AG09309 (cell line): ENCODE measurements at places on chromosomes 5 and 9.
A peak's percentile ranks its signal among the peaks of the same experiment; 100 is the strongest.

DNA sequence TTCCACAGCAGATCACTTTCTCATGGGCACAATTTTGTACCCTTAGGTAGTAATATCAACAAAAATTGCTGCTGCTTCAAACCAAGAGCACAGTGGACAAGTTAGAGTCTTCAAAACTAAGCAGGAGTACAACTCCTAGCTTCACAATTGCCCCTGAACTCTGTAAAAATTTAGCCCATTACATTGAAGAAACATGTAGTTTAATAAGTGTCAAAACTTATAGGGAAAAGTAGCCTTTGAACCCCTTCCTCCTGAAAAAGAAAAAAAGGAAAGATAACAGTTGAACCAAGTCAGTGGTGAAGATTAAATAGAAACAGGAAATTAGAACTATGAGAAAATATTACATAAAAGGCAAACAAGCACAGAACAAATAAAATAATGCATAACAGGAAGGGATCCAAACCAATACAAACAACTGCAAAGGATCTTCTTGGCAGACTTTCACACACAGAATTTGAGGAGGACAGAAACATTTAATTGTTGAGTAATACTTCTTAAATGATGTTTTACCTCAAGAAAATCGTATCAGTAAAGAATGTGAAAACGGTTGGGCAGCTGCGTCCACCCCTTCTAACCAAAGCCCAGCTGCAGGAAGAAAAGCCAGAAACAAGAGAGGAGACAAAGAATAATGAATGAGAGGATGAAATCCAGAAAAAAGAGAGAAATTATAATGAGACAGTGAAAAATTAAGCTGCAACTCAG lies 636.0 kb downstream of the NR2F1-AS1 start:
- DNase-seq = peak; percentile 53

DNA sequence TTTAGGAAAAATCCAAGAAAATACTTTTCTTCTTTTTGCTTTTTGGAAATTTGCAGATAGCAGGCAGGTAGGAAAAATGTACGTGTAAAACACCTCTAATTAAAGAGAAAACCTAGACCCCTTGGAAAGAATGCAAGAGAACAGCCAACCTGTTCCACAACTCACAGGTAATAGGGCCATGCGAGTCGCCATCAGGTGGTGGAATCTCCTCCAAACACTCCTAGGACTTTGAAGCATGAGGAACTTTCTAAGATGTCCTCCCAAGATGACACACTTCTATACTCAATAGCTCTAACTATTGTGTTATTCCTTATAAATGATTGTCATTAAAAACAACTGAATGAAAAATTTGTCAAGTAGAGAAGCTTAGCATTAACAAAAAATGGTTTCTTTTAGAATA lies 174.0 kb downstream of the TMC1 start:
- DNase-seq = no peak

DNA sequence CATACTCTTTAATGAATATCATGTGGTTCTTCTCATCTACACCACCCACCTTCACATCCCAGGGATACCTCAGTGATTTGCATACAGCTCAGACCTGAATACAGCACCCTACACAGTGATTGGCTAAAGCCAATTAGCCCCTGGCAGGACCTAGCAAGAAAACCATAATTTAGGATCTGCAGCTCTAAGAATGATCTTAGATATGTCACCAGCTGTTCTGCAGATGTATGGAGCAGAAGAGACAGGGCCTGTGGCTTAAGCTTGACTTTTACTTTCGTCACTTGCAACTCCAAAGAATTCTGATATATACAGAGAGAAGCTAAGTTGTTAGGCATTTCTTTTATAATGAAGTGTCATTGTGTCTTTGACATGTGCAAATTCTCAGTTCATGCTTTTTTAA lies 483.2 kb upstream of the C9orf72 start:
- no peak for DNase-seq

DNA sequence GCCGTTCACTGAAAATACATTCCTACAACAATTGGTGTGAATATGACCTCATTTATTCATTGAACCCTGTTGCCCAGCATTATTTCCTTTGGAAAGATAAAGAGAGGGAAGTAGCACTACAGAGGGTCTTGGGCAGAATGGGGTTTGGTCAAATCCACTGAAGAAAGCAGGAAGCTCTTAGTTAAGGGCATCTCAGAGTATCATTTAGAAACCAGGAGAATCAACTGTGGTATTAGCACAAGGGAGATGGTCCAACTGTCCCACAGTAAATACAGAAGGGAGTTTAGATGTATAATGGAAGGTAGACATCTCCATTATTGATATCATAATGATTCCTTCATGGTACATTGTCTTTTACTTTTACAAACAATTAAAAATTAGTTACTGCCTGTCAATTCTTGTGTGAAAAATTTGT lies 47.1 kb downstream of the LIX1 start:
- DNase-seq = no peak

GRCh38 chr5:141637767-141638419 lies 1.1 kb downstream of the RELL2 start:
- no peak for DNase-seq

- no peak for DNase-seq
Measured at GRCh38 chr5:156589104-156589945, 260.8 kb upstream of the PPP1R2B start.

GRCh38 chr9:111744363-111744762 lies 50.4 kb downstream of the SHOC1 start:
- no peak for DNase-seq

GRCh38 chr9:134412298-134412711 lies 86.0 kb downstream of the RXRA start:
- DNase-seq = no peak

GRCh38 chr5:175257128-175257846 lies 186.7 kb downstream of the DRD1 start:
- DNase-seq = peak; percentile 29

DNA sequence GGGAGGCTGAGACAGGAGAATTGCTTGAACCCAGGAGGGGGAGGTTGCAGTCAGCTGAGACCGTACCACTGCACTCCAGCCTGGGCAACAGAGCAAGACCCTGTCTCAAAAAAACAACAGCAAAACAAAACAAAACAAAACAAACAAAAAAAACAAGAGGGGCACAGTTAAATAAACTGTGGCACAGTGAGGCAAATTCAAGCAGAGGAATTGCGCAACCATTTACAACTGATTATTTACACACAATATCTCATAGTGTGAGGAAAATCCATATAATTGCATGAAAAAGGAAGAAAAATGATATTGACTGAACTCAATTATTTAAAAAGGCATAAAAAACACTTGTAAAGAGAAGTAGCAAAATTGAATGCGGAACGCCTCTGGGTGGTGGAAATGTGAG lies 161.5 kb downstream of the CRB2 start:
- no peak for DNase-seq

GRCh38 chr5:1239505-1240251 lies 14.5 kb downstream of the SLC6A18 start:
- DNase-seq = no peak

DNA sequence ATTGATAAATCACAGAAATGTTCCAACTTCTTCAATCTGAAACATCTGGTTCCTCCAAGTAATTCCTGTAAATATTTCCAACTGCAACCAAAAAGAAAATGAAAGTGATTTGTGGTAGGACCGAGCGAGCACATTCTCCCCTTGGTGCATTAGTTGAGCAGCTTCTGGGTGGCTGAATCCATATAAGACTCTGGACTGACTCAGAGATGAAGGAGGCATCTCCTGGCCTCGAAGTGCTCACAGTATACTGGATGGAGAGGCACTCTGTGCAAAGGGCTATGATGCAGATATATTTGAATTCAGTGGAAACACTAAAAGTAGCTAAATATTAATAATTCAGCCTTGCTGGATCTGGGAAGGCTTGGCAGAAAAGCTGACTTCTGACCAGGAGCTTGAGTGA lies 265.0 kb downstream of the MARCHF11 start:
- DNase-seq = peak; percentile 18

DNA sequence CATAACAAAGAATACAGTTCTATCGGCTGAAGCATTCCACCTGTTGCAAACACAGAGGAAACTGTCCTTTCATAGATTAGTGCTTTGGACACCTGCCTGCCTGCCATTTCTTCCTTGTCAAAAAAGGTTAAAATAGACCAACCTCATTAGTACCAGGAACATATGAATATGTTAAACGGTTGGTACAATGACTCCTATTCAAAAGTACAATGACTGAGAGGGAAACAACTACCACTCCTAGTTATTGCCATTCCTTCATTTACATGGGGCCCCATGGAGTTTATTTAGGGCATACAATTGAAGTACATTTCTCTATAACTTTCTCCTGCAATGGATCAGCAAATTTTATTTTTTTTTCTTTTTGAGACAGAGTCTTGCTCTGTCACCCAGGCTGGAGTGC lies 77.4 kb upstream of the PIP5K1B start:
- no peak for DNase-seq

GRCh38 chr5:132251220-132251725 lies 6.2 kb upstream of the PDLIM4 start:
- DNase-seq = no peak

GRCh38 chr5:102795526-102795925 lies 40.4 kb downstream of the PAM start:
- DNase-seq = no peak

DNA sequence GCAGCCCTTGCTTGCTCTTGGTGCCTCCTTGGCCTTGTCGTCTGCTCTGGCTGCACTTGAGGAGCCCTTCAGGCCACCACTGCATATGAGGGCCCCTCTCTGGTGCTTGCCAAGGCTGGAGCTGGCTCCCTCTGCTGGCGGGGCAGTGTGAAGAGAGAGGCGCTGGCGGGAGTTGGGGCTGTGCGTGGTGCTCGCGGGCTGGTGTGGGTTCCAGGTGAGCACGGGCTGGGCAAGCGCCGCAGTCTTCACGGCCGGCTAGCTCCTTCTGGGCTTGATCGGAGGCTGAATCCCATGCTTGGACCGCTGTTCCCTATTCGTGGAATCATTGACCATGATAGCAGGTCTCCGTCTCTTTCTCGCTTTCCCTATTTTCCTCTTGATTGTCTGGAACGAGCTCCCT lies 56.5 kb downstream of the XRCC4 start:
- DNase-seq = no peak

GRCh38 chr5:127313379-127313778 lies 22.8 kb downstream of the MEGF10 start:
- no peak for DNase-seq

DNA sequence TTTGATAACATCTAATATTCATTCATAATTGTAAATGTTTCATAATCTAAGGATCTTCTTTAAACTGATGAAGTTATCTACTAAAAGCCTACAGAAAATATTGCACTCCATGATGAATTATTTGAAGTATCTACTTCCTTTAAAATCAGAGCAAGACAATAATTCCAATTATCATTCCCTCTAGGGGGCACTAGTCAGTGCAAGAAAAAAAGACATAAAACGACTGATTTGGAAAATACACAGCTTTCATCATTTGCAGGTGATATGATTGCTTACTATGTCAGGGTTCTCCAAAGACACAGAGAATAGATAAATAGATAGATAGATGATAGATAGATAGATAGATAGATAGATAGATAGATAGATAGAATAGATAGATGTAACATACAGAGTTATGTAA lies 13.5 kb upstream of the GRM6 start:
- no peak for DNase-seq

DNA sequence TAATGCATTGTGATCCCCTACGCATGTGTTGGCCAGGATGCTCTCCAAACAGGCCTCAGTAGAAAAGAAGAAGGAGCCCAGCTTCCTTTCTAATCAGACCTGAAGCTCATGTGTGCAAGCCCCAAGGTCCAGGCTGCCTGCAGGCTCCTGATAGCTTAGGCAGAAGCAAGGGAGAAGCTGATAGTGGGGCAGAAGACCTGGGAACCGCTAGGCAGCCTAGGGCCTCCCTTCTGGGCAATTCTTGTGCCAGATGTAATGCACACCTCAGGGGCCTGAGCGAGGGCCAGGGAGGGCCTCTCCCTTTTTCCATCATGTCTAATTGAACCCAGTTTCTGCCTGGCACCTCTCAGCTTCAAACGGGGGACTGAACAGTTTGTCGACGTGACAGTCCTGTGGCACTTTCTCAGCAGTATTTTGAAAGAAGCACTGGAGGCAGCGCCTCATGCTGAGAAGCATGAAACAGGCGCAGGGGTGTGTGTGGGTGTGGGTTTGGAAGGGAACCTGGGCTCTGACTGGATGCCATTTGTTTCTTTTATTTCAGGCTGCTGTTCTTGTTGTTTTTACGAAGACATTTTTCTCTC lies 212.8 kb downstream of the PIK3R1 start:
- DNase-seq = no peak

GRCh38 chr5:5250758-5251157 lies 110.6 kb downstream of the ADAMTS16 start:
- DNase-seq = no peak

DNA sequence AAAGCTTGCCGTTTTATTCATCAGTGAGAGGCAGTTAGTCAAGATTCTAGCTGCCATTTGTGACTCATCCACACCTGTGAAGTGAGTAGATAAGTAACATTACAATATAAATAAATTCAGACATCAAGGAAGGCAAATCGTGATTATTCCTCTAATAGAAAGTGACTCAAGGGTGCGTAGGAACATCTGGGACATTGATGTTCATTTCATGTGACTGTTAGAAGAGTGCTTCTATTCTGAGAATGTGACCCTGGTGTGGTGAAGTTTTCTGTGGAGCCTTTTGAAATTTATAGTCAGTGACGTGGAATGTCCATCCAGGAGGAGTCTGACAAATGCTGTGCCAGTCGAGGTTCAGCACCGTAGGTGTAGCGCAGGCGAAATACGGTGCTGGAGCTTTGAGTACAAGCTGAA lies 48.4 kb upstream of the FAM240B start:
- DNase-seq = no peak

- no peak for DNase-seq
Measured at GRCh38 chr9:136996361-136997292, at the start of gene CLIC3. Gene CLIC3 (minus strand): TSS chr9:136996568. CDS start chr9:136996543, 25 bp downstream.

DNA sequence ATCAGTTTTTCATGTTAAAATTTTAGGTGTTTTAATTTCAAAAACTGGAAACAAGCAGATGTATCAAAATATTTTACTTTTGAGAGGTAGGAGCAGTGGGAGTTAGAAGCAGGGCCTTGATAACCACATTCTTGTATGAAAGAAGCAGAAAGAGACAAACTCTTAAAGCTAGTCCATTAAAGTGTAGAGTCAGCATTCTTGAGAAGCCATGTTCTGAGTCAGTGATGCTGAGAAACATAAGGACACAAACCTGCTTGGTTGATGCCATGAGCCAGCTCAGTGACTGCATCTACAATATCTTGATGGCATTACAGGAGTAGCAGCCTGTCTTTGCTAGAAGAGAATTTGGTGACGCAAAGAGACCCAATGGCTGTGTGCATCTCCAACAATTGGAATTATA lies 826.1 kb upstream of the CTNND2 start:
- DNase-seq = no peak

GRCh38 chr5:157108976-157109375 lies at the start of gene HAVCR2:
Gene HAVCR2 (minus strand): TSS chr5:157109044. CDS start chr5:157108983, 61 bp downstream.
- DNase-seq = no peak

DNA sequence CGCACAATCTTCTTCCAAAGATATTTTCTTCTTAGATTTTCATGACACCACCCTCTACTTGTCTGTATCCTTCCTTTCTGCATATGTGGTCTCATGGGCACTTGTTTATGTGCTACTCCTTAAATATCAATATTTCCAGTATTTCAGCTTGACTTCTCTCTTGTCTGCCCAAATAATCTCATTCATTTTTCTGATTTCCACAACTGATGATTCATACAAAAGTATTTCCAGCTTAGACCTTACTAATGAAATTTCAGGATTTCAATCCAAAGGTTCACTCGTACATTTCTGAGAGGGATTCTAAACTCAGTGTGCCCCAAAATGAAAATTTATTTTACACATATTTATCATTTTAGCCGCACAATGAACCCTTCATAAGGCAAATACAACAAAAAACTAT lies 928.9 kb upstream of the C9orf72 start:
- DNase-seq = no peak

- no peak for DNase-seq
Measured at GRCh38 chr5:36915653-36916052, 39.1 kb downstream of the NIPBL start.

- no peak for DNase-seq
Measured at GRCh38 chr5:99059685-99060084, 130.9 kb upstream of the CHD1 start.
